ENCODE measurements at places on chromosomes 5 and 9.

DNA sequence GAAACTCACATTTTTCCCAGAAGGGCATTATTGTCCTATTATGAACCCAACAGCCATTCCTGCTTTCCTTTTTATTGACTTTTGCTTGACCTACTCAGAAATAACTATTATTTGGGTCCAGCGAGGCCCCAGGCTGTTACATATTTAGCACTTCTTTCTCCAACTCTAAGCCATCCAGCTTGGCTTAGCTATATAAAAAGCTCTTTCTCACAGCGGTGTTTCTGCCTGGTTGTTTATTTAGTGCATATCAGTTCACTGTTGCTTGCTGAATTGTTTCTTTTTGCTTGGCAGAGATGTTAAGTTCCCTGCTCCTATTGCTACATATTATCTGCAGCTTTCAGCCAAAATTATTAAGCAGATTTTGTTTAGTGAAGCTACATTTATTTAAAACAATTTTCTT lies 1156.8 kb upstream of the SEMA6A start:
- DNase-seq: no peak

DNA sequence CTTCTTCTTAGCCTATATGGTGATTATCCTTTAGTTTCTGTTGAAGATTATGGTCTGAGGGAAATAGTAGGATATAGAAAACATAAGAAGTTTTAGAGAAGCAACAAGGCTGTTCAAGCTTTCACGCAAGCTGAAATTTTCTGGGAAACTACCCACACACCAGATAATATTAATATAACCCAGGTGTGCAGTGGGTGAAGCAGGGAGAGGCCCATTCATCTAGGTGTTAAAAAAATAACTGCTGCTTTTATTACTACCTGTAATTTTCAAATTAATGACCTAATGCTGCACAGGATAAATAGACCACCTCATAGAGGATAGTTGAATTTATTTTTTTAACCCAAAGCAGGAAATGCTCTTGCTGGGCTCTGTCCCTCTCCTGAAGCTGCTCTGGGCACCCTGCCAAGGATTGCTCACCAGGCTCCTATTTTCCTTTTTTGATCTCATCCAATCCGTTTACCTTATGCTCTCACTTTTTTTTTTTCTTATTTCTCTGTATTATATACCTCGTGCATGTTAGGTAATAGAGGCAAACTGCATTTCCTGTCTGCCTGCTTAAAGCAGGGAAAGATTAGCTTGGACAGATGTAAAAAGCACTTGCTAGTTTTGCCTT lies 124.3 kb upstream of the SLC12A2 start:
- no peak for DNase-seq

GRCh38 chr5:21678526-21678925 lies 1174.6 kb downstream of the CDH12 start:
- DNase-seq: no peak

DNA sequence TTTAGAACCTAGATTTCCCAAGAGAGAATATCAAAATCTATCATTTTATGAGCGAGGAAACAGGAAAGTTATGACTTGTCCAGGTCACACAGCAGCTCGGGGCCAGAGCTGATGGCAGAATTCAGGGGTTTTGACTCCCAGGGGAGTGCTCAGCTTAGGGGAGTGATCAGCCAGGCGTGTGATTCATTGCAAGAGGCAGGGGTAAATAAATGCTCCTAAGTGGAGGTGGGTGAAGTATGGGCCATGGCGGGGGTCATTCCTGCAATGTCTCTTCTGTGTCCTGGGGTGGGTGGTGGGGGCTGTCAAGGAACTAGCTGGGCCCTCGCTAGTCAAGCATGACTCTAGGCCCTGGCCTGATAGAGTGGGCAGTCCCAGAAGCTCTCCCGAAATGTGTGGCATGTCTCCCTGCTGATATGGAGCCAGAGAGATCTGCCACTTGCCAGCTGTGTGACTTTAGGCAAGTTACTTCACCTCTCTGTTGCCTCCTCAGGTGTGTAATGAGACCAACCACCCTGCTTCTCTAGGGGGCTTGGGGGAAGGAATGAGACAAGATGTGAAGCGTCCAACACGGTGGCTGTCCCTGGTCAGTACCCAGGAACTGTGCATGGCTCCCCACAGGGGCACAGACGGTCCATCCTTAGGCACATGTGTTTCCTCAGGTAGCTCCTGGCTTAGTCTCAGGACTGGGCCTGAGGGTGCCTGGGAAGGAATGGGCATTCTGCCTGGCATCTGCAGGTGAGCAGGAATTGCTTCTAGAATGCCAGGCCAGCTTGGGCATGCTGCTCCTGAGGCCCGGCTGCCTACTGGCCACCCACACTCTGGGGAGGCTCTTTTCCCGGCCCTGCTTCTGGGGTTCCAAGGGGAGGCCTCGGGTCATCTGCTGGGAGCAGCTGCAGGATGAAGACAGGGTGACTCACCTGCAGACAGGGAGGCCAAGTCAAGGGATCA lies 36.5 kb upstream of the SH3PXD2B start:
- DNase-seq: no peak
